ENCODE measurements at places on chromosomes 13 and 19. TPM values are rescaled to one million over a fixed set of nuclear protein-coding genes. Genes with fewer than 3 reads are reported as not detected.

Gene CEACAM3
- not detected for total RNA-seq

Gene KIR3DL1
- total RNA-seq = not detected

Gene GSX1
- not detected for total RNA-seq

Gene APLP1
- total RNA-seq = 88.4 TPM

Gene FSD1
- 7.8 TPM for total RNA-seq

Gene FREM2
- total RNA-seq = not detected

Gene GPR183
- total RNA-seq = not detected

Gene MEIS3
- 34.2 TPM for total RNA-seq

Gene ACTMAP
- total RNA-seq = 18.1 TPM

Gene MAG
- not detected for total RNA-seq

Gene SAFB2
- total RNA-seq = 33.8 TPM

Gene RNF17
- not detected for total RNA-seq

Measured in A549 treated with Hydrocortisone at 1 μM for 4 hours (cell line).